ENCODE measurements at places on chromosomes 13 and 19. TPM values are rescaled to one million over a fixed set of nuclear protein-coding genes. Genes with fewer than 3 reads are reported as not detected.

GRCh38 chr19:53520163-53520546 lies 17.8 kb upstream of the ZNF331 start:
- no peak for DNase-seq

The CYP4F3 gene
- 0.14 TPM for total RNA-seq

The STXBP2 gene
- 79.3 TPM for total RNA-seq

GRCh38 chr19:410243-410781 lies 1.4 kb upstream of the C2CD4C start:
- DNase-seq, result no peak

GRCh38 chr13:30722361-30722760 lies 13.0 kb upstream of the ALOX5AP start:
- no peak for DNase-seq

DNA sequence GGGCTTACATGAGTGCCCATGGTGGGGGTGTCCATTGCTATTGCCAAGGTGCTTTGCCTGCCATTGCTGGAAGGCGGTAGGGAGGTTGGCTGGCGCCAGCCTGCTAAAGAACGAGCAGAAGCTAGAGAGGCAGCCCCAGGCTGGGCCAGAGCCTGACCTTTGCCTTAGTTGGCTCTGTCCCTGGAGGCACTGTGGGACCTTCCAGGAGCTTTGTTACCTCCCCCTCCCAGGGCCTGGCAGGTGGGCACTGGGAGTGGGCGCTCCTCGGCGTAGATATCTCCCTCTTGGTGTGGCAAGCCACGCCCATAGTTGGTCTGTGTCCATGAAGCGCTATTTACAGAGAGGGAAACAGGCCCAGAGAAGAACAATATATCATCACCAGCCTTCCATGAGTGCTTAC lies 2.3 kb upstream of the SLC25A42 start:
- no peak for DNase-seq

GRCh38 chr13:79936368-79937136 lies 404.4 kb downstream of the SPRY2 start:
- DNase-seq, result no peak

DNA sequence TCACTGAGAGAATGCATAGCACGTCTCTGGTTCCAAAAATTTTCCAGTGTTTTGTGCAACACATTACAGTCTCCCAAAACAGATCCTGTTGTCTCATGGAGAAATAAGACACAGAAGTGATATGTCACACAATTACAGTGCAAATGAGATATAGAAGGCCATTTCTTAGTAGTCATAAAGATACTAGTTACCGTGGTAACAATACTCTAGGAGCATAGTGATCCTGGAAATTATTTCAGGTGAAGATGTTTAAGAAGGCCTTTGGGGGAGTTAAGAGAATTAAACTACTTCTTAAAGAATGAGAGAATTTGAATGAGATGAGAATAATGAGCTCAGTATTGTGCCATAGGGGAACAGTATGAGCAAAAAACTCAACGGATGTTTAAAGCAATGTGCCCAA lies 628.0 kb upstream of the MIR17HG start:
- no peak for DNase-seq

DNA sequence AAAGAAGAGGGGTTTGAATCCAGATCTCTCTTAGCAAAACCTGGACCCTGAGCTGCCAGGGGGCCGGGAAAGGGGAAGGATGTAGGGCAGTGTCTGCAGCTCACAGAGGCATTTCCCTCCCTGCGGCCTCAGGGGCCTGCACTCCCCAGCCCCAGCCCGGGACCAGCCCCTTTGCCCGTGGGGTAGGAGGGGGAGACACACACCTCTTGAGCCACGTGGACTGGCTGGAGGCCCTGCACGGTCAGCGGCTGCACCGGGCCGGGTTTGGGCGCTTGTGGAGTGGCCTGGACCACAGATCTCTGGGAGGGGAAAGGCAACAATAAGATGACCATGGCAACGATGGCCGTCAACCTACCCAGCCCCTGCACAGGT lies 26.9 kb downstream of the RFX1 start:
- DNase-seq, result no peak

- no peak for DNase-seq
Measured at GRCh38 chr13:35858665-35859064, 272.5 kb downstream of the DCLK1 start.

DNA sequence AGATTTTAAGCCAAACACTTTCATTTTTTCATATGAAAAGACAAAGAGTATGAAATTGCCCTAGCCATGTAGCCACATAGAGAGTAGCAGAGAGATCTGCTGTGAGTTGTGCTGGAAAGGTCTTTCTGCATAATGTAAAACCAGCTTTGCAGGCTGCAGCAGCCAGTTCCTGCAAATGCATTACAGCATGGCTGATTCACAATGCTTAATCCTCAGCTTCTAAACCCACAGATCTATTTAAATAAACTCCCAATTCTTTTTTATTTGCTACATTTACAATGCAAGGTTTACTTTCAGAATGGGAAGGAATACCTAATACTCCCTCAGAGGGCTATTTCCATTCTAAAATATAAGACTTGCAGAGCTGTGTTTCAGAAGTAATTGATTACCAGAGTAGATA lies 185.6 kb upstream of the STARD13 start:
- no peak for DNase-seq

The C13orf42 gene
- total RNA-seq, result 7.0 TPM

GRCh38 chr13:76481738-76482137 lies 404.5 kb downstream of the KCTD12 start:
- no peak for DNase-seq

All from WTC11 (cell line).